Stromal cell of bone marrow (primary cell): ENCODE measurements at places on chromosomes 3 and 15.

DNA sequence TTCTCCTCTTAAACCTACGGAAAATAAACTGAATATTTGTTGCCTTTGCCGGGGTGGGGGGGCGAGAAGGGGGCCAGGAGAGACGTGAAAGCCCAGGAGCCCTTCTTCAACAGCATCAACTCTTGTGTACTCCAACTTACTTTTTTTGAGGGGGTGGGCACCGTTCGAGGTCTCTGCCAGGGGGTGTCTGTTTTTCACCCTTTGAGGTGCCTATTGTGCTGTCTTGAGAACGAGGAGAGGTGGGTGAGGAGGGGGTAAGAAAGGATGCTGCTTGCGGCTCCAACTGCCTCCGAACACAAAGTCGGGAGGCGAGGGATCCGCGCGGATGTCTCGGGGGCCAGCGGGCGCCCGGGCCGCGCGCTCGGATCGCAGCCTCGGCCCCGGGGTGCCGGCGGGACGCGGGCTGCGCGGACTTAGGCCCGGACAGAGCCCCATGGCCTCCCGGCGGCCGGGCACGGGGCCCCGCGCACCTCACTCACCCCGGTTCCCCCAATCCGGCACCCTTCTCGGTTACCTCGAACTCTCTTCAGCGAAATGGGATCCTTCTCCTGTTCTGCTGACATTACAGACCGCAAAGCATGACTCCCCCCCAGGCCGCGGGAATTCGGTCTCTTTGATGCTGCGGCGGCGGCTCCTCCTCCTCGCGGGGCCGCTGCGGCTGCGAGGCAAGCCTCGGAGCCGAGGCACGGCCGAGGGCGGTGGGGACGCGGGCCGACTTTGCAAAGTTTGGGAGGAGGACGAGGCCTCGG is 650 bp downstream of the PYGO1 start:
- DNase-seq = peak; percentile 23

- no peak for DNase-seq
These were observed 461 bp downstream of the SECISBP2L start for GRCh38 chr15:49045751-49046219.

DNA sequence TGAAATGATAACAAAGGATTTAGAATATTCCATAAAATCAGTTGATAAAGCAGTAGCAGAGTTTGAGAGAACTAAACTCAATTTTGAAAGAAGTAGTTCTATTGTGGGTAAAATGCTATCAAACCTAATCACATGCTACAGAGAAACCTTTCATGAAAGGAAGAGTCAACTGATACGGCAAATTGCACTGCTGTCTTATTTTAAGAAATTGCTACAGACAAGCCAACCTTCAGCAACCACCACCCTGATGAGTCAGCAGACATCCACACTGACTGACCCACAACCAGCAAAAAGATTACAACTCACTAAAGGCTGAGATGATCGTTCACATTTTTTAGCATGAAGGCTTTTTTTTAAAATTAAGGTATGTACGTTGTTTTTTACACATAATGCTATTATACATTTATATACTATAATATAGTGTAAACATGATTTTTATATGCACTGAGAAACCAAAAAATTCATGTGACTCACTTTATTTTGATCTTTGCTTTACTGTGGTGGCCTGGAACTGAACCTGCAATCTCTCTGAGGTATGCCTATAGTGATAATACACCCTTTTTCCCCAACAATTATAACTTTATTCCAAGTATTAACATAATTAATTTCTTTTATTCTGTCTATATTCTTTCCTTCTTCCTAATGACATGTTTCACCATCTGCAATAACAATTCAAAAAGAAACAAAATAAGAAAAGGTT is 109.9 kb downstream of the TBC1D5 start:
- peak; percentile 51 for DNase-seq

- DNase-seq = peak; percentile 55
These were observed 522 bp downstream of the PDZRN3 start for GRCh38 chr3:73624017-73624820.

DNA sequence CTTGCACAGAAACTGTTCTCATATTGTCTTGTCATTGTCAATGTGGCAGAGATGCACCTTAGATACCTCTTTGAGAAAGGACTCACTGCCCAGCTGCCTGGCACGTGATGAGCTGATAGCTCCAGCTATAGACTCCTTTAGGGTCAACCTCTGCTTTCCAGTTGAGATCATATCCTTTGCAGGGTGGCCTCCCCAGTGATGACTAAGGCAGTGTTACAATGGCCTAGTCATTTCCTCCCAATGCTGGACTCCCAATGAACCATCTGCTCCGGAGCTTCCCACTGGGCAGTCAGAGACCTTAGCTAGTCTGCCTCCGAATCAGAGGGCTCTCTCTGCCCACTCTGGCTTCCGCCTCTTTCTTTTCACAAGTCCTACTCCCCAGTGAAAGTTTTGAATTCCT is 79.5 kb downstream of the CHRD start:
- DNase-seq = peak; percentile 45
